ENCODE measurements at places on chromosomes 4 and X.

GRCh38 chr4:9936129-9936644 is 85.1 kb downstream of the SLC2A9 start:
- no peak for DNase-seq

DNA sequence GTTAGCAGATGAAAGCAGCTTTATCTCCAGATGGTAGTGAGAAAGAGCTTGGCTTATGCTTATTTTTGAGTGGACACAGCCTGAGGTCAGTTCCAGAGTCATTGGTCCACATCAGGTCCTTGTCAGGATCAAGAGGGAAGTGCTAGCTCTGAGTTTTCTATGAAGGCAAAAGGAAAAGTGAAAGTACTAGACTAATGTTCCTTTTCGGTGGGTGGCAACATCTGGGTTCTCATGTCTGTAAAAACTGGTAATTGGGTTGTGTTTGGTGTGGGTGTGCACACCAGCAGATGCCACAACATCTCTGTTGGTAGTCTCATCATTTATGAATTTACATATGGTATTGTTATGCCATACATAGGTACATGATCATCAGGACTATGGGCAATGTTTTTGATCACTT is 210.5 kb downstream of the PWWP3B start:
- no peak for DNase-seq

DNA sequence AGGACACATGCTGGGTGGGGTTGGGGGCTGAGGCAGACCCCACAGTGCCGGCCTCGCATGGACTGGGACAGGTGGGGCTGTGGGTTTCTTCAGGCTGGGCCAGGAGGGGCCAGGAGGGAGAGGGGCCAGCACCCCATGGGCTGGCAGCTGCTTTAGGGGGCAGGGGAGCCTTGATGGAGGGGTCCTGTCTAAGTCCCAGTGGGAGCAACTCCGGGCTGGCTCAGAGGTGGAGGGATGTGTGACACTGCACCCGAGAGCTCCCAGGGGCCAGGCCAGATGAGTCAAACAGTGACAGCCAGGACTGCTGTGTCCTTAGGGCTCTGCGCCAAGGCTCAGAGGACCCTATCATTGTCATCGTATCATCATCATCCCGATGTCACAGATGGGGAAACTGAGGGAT is 4.4 kb upstream of the ABLIM2 start:
- no peak for DNase-seq

DNA sequence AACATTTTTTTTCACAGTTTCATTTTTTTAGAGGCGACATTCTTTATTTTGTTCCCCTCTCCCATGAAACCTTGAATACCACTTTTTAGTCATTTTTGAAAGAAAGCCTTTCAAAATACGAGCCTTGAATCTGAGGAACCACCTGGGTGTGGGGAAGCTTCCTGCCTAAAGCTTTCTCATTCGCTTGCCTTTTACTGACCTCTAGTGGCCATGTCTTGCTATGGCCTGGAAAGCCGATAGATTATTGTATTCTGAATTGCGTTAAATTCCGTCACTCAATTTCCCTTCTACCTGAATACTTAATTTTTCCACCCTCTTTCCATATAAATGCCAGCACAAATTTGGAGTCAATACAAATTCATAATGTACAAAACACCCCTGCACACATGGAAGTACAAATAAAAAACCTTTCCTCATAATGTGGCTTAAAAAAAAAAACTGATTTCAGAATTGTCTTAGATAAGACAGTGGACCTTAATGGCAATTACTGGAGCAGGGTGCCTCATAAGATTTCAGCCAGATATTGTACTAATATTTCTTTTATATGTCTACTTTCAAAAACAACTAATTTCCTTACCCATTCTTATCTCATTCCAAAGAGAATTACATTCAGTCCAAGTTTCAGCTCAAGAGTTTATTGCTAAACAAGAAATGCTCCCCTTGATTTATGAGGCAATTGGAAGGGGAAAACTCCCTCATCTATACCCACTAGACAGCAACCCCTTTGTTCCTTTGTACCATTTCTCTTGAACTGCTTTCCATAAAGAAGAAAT is 217.9 kb downstream of the CENPC start:
- peak; percentile 18 for DNase-seq

DNA sequence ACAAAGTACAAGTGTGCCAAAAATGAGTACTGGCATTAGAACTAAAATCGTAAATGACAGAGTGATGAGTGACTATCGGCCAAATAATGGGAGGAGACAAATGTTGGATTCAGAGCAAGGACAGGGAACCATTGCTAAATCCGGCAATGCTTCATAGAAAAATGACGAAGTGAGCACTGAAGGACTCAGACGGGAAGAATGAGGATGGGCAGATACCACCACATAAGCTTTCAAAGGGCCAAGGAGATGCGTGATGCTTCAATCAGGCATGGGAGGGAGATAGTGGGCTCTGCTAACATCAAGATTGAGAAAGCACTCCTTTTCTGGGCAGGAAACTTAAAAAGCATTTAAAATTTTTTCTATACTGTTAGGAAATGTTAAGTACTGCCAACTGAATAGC is 21.6 kb downstream of the RBBP7 start:
- no peak for DNase-seq

GRCh38 chr4:5218376-5219069 is 167.2 kb downstream of the STK32B start:
- no peak for DNase-seq

DNA sequence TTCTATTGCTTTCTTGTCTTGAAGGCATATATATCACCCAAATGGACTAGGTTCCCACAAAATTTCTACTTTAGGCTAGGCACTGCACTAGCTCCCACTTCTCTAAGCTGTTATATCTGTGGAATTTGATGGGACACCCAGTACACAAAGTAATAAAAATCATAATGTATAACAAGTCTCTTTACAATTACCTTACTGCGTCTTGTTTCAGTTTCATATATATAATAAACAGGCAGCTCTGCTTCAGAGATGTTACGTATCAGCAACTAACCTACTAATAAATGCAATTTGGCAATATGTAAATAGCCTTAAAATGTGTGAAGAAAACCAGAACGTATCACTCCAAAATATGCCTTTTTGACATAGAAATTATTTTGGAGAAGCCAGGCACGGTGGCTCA is 42.0 kb upstream of the UGDH start:
- no peak for DNase-seq

DNA sequence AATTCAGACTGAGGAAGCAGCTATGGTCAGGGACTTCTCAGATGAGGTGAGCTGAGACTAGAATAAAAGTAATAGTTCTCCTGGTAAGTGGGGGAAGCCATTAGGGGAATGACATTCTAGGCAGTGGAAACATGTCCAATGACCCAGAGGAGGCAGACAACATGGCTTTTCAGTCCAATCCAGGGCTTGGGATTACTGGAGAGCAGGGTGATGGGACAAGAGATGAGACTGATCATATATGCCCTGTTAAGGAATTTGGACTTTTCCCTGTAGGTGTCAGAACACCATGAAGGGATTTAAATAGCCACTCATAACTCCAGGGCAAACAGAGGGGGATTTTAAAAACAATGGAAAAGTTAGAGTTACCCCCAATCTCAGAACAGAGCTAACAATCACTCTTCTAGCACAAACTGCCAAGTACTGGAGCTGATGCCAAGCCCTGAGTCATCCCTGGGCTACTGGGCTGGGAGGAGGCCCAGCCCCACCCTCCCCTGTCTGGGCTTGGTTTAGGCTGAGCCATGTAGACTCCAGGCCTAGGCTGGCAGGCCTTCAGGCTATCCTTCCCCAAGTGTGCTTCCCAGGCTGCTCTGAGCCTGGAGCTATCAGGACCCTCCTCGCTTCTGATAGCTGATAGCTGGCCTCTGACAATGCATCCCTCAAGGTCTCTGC is 22.7 kb upstream of the MSN start:
- DNase-seq: no peak

GRCh38 chr4:147678796-147679549 is 5.0 kb downstream of the PRMT9 start:
- DNase-seq: no peak

- DNase-seq: no peak
Measured at GRCh38 chr4:156961196-156962057, 10.2 kb downstream of the PDGFC start.

DNA sequence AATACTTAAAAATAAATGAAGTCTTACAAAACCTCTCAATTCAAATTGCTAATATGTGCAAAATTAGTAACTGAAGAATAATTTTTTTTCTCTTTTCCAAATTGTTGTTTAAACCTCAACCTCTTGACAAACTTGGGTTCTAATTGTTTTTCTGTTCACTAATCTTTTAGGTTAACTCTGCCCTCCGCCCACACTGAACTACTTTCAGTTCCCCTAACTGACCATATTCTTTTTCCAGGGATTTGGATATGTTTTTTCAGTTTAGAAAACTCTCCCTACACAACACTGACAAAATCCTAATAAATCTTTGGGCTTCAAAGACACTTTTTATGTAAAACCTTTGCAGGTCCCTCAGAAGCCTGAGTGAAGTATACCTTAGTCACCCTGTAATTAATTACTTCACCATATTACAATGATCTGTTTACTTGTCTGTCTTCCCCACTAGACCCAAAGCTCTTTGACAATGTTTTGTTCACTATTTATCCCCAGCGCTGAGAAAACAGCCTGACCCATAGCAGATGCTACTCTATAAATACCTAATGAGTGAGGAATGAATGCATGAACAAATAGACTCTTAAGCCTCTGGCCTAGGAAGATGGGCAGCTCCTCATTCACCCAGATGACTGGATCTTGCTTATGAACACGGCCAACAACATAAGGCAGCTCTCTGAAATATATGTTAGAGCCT is 134.9 kb downstream of the MAML3 start:
- no peak for DNase-seq

DNA sequence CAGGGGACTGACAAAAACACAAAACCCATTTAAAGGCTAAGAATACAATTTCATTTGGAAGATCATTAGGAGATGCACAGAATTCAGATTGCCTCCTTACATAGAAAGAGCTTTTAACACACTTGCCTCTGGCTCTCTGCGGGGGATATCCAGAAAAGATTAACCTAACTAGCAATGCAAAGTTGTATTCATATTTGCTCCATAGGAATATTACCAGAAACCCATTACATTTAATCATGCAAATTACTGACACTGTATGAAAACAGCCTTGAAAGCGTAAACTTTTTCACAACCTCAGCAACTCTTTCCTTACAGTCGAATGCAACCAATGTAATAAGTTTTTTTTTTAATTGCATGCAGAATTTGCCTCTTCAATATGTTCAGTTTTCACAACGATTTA is 1087.3 kb upstream of the PRKX start:
- DNase-seq: no peak

- DNase-seq: no peak
Measured at GRCh38 chrX:4373791-4374190, 660.3 kb upstream of the PRKX start.

- no peak for DNase-seq
Measured at GRCh38 chr4:110632506-110633357, 9.9 kb upstream of the PITX2 start.

GRCh38 chr4:675036-675882 is 917 bp downstream of the MYL5 start:
- DNase-seq: no peak

GRCh38 chr4:88240297-88240714 is 44.1 kb downstream of the PPM1K start:
- DNase-seq: no peak

- no peak for DNase-seq
Measured at GRCh38 chr4:73257651-73258435, 755 bp downstream of the ANKRD17 start.

DNA sequence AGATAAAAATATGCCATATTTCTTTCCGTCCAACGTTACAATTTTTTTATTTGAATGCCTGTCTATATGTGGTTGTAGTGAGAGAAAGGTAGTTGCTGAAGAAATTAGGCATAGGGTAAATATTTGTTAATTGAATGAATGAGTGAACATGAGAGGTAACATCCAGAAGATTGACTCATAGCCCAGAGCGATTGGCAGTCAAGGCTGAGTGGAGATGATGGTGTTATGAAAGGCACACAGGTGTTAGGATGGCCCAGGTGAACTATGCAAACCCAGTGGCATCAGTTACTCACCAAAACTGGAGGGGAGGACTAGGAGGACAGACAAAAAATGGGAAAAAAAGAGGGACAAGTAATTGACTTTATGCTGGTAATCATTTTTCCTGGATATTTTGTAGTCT is 31.7 kb upstream of the SPRY1 start:
- DNase-seq: no peak

GRCh38 chr4:41443340-41444079 is 94.4 kb upstream of the LIMCH1 start:
- DNase-seq: no peak

DNA sequence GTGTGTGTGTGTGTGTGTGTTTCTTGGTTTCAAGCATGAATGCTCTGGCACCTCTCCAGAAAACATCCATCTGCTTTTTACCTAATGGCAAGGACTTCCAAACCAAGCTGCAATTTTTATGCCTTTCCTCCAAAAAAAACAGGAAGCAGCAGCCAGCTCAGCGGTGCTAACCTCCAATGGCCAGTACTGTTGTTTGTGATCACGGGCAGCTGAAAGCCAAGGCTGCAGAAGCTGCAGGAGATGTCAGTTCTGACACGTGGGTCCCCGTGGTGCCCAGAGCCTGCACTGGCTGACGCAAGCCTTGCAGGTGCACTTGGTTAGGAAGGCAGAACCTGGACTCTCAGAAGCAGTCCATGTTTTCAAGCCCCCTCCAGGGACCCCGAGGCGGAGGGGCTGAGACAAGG is 313.6 kb upstream of the DDX53 start:
- DNase-seq: no peak

All from effector memory CD8-positive, alpha-beta T cell (primary cell).